NCI-H446 (cell line): ENCODE measurements at places on chromosomes 5 and 9.

- no peak for DNase-seq
Observed at GRCh38 chr9:79813258-79813638, 241.5 kb downstream of the TLE4 start.

DNA sequence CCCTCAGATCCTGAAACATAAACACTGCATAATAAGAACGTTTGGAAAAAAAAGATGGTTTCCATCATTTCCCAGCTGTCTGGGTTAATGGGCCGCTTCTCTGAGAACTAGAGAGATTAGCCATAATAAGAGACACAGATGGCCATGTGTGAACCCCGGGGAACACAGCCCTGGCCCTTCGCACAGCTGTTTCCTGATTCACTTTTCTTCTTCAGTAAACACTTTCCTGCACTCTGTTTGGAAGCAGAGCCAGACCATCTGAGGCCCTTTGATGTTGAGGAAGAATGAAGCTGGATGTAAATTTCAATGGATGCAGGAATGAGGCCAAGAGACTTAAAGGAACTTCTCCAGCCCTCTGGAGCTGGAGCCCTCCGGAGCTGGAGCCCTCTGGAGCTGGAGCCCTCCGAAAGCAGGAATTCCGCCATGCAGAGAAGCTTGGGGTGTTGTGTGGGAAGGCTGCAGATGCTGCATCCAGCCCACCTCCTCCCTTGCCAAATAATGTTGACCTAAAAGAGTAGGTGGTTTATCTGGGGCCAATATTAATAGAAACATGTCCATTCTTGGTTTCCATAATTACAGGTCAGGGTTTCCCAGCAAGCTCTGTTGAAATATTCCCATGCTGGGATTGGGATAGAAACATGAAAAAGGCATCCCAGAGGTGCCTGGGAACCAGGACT lies 218.9 kb downstream of the NXNL2 start:
- no peak for DNase-seq

GRCh38 chr5:57499262-57500050 lies 16.8 kb upstream of the ACTBL2 start:
- DNase-seq = peak; percentile 28

DNA sequence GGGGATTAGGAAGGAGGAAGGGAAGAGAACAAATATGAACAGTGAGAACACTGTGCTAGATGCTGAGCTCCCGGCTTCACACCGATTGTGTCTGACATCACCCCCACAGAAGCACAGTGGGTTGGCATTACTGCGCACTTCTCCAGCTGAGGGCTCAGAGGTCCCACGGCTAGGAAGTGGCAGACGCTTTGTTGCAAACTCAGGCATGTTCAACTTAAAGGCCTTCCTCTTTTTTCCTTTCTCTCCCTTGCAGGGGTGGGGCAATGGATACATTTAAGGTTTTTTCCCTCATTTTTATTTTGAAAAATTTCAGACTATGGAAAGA lies 15.5 kb upstream of the SHB start:
- DNase-seq = no peak

DNA sequence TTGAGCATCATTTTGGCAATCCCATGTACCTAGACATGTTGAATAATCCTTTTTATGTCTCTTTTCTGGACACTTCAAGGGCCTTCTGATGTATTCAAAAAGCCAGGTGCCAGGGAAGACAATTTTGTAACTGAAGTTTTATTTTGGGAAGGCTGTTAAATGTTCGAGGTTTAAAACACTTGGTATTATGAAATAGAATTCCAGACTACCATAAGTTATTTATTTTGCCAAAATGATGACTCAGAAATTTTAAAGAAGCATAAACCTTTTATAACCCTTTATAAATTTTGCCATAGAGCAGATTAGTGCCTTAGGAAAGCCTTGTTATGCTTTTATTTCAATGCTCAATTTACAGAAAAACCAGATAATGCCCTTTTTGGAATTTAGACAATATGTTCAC lies 30.3 kb upstream of the UHRF2 start:
- DNase-seq = no peak

DNA sequence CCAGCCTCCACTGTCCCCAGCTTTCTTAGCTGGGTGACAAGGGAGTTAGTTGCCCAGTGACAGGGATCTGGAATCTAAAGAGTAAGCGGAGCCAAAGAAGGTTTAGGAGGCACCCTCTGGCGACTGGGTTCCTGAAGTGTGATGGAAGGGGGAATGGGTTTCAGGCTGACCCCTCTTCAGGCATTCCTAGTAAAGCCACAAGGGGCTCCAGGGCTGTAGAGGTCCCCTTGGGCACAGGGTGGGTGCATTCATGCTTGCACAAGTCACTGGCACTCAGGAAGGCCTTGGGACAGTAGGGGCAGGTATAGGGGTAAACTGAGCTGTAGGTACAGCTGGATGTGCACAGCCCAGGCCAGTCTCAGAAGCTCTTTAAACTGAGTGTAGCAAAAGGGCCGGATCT lies 74.2 kb downstream of the CPLANE1 start:
- no peak for DNase-seq

- DNase-seq = no peak
Observed at GRCh38 chr5:35242702-35243258, 12.5 kb upstream of the PRLR start.

GRCh38 chr5:95384485-95385213 lies 6.5 kb upstream of the FAM81B start:
- no peak for DNase-seq

DNA sequence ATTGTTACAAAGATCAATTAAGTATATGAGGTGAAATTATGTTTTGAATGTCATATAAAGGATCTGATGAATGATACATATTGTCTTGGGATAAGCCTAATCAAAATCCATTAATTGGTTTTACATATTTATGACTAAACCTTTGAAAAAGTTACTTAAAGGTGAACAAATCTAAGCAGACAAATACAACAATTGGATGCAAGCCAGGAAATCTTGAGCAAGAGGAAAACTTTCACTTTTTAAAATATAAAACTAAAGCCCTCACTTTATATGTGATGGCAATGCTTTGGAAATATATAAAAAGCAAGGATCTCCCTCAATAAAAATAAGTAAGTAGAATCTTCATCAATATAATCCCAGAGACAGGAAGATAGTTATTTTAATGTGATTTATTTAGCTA lies 80.1 kb downstream of the EDIL3 start:
- no peak for DNase-seq

DNA sequence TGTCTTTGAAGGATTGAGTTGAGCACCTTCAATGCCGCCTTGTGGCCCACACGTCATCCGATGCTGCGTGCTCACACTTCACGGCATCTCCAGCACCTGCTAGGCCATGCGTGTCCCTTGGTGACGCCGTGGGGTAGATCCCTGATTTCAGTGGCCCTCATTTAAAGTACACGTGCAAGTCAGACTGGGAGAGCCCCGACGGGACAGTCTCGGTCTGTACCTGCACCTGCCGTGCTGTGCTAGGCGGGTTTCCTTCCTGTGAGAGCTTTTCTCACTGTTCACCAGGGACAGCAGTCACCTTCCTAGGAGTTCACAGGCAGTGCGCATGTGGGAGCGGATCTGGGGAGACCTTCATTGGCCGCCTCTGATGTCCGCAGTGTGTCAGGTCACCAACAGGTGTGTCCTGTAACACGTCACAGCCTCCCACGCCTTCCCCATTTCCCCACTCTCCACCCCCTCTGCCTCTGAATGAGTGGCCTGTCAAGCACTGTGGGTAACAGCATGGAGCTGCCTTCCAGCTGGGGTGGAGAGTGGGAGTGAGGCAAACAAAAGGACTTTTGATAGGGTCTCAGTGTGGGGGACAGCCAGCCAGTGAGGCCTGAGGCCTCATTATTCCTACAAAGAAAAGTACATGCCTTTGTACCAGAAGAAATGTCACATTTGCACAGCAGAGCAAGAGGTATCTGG lies 236.4 kb downstream of the FANCC start:
- DNase-seq = no peak

GRCh38 chr5:160524827-160525226 lies 103.2 kb downstream of the PTTG1 start:
- no peak for DNase-seq

GRCh38 chr5:868428-869135 lies 17.8 kb upstream of the ZDHHC11 start:
- no peak for DNase-seq

- DNase-seq = peak; percentile 53
Observed at GRCh38 chr9:347667-348292, 133.1 kb downstream of the DOCK8 start.

- DNase-seq = no peak
Observed at GRCh38 chr5:117161718-117162335, 587.2 kb upstream of the SEMA6A start.

DNA sequence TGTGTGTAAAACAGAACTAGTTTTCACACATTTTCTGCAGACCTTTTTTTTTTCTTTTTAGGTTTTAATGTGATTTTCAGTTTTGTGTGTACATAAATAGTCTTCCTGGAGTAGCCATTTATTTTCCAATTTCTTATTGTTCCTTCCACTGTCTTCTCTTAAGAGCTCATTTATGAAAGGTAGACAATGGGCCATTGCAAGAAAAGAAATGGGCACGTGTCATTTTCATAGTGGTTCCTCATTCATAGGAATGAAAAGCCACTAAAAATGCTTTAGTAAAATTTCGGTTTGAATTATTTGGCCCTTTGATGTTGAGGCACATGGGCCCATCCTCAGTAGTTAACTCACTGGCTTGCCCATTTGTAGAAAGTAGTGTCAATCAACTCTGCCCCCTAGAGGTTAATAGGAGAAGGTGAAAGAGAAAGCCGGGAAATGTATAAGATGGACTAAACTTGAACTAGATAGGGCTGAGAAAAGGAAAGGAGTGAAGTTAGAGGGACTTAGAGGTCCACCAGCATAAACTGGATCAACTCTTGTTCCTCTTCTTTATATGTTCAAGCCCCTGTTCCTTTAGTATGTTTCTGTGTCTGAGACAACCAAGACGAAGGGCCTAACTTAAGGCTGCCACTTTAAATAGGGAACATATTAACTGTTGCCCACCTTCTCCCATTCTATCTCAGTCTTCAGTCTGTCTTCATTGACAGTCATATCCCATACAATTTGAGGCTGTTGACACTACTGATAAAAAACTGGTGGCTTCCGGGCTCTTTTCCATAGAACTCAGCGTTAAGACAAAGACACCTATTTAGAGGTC lies 72.6 kb downstream of the SMARCA2 start:
- peak; percentile 14 for DNase-seq

DNA sequence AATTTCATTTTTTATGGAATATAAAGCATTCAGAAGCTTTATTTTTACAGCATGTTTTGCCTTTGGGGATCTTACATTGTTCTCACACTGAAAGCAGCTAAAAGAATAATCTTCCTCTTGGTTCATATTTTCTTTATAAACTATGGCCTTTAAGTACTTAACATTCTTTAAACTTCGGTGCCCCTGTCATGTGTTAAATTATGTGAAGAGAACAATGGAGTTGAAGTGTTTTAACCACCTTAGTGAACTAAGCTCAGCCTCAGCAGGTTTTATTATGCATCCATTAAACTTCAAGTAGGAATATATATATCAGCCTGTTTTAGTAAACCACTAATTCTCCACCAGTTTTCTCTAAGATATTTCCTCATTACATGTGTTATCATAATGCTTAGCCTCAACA lies 371.4 kb upstream of the CDH18 start:
- DNase-seq = no peak

DNA sequence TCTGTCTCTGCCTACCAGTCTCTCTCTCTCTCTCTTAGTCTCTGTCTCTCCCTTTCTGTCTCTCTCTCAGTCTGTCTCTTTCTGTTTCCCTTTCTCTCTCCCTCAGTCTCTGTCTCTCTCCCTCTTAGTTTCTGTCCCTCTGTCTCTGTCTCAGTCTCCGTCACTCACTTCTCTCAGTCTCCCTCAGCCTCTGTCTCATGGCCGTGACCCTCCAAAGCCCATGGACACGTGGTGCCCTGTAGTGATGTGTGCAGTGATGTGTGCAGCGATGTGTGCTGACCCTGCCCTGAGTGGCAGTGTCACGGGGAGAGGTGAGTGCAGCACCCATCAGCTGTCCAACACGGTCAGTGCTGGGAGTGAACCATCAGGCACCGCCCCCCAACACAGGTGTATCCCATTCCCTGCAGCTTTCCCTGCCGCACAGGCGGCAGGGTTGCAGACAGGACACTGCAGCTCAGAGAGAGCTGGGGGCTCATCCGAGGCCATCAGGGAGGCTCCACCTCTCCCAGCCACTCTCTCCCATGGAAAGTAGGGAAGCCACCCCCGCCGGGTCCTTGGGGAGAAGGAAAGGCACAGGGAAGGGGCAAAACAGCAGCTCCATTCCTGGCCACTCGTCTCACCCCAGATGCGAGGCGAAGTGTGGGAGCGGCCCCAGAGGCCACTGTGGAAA lies 794 bp upstream of the LRRC14B start:
- no peak for DNase-seq

- DNase-seq = no peak
Observed at GRCh38 chr5:116272281-116272941, 187.6 kb downstream of the COMMD10 start.

DNA sequence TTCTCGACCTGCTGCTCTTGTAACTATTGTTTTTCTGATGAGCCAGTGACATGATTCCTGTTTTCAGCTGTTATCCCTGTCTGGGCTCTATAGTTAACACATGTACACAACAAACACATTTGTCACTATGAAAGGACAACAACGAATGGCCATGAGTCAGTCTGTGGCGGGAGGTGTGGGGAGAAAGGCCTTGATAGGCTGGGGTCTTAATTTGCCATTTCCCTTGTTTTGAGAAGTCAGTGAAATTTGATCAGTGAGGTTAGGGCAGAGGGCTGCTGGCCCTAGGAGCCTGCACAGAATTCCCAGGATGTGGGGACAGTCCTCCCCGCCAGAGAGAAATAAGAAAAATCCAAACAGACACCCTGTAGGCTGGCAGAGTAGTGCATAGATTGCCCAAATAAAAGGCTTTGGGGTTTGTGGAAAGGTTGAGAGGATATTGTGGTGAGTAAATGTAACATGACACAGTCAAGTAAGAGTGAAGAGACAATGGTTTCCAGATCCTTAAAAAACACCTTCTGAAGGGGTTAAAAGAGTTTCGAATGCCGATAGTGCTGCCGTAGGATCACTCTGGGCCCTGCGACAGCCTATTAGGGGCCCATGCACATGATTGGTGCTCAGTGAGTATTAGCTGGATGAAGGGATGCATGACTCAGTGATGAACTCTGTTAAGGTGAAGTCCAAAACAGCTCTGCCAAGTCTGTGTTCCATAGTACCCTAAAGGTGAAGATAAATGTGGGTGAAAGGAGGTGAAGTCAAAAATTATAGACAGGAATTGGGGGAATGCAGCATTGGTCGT lies 110.9 kb upstream of the PRRC1 start:
- DNase-seq = no peak

GRCh38 chr5:132437604-132438266 lies 52.8 kb downstream of the IRF1 start:
- DNase-seq = no peak

- DNase-seq = no peak
Observed at GRCh38 chr9:132552041-132552440, 30.4 kb upstream of the BARHL1 start.

GRCh38 chr5:95029569-95030366 lies 255.1 kb downstream of the MCTP1 start:
- DNase-seq = no peak
